ENCODE measurements at places on chromosomes 3 and 15. TPM values are rescaled to one million over a fixed set of nuclear protein-coding genes. Genes with fewer than 3 reads are reported as not detected.

- no peak for DNase-seq
These were observed 13.1 kb downstream of the WDR53 start for GRCh38 chr3:196555295-196555694.

The TRPC1 gene
- 8.6 TPM for polyA plus RNA-seq

DNA sequence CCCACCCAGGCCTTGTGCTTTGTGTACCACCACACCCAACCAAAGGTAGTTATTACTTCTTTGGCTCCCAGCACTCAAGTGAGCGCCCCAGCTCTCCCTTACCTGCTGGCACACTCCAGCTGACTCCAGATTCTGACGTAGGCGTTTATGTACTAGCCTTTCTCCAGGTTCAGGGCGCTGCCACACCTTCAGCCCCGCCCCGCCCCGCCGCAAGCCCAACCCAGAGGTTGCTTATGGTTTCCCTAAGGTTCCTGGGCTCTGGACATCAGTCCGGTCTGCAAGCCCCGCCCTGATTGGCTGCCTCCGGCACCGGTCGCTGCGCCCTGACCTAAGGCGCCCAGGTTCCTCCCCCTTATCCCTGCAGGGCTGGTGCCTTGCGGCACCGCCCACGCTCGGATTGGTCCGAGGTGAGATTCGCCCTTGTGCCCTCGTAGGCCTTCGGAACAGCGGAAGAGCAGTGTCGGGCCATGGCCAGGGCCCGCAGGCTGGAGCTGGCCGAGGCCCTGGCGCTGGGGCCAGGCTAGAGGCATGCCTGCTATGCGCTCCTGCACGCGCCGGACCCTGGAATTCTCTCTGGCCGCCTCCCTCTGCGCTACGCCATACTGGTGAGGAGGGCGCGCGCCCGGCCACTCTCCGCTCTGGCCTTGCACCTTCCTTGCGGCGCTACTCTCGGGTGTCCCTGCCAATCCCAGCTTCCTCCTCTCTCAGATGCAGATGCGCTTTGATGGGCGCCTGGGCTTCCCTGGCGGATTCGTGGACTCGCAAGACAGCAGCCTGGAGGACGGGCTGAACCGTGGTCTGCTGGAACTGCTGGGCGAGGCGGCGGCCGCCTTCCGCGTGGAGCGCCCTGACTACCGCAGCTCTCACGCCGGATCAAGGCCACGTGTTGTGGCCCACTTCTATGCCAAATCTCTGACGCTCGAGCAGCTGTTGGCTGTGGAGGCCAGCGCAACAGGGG, 19.8 kb upstream of the NUDT16 start:
- no peak for DNase-seq

- DNase-seq, result no peak
These were observed 9.7 kb downstream of the NCBP2 start for GRCh38 chr3:196932600-196932999.

The AVEN gene
- polyA plus RNA-seq, result 22.2 TPM

The DCBLD2 gene
- polyA plus RNA-seq, result 202 TPM

GRCh38 chr3:90091549-90091948, 984.1 kb downstream of the EPHA3 start:
- no peak for DNase-seq

All from AG04450 (cell line).